ENCODE measurements at places on chromosomes 6 and 20.

GRCh38 chr6:151701911-151702562 is 105.4 kb upstream of the ESR1 start:
- no peak for DNase-seq

- no peak for DNase-seq
Observed at GRCh38 chr6:83827050-83827449, 26.1 kb upstream of the RIPPLY2 start.

- DNase-seq = no peak
Observed at GRCh38 chr6:169186496-169187169, 67.0 kb downstream of the THBS2 start.

DNA sequence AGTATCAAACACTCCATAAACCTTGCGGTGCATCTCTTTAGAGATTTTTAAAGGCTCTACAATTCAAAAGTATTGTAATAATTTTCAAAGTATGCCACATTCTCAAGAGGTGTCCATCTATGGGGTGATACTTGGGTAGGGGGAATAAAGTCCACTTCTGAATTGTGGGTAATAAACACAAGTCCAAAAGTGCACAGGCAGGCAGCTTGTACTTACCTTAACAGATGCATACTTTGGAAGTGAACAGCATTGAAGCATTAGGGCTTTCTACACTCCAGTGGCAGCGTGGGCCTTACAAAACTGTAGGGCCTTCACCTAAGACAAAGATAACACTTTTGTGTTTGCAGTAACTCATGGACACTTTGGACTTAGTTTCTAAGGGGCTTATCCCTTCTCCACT is 58.6 kb downstream of the AIG1 start:
- no peak for DNase-seq

GRCh38 chr6:163381118-163381756 is 33.3 kb upstream of the QKI start:
- DNase-seq = no peak

- no peak for DNase-seq
Observed at GRCh38 chr20:6974838-6975237, 207.4 kb downstream of the BMP2 start.

DNA sequence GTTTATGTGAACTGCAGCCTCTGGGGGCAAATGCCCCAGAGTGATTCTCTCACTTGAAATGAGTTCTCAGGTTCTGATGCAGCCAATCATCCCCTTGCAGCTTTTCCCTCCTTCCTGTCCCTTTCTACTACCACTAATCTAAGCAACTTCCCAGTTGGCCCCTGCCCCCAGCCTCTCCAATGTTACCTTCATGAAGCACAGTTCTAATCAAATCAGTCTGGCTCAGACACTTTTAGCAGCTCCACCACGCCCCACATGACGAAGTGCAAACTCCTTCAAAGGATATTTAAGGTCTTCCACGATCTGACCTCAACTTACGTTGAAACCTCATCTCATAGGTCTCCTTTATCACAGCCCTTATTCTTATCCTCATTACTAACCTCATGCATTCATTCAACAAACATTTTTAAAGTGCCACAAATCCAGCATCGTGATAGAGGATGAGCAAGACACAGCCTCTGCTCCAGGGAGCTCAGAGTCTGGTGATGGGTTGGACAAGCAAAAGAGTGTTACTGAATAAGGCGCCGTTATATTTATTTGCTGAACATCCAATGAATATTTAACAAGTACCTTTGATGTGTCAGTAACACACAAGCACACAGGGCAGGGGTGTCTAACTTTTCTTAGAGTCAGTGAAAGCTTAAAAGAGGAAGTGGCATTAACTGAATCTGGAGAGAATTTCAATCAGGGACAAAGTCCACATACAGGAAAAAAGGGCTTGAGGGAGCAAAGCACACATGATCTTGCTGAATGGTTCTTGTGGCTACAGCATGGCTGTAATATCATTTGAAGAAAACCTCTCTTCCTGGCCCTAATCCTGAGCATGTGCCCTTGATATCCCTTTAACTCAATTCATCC is 20.4 kb upstream of the DTNBP1 start:
- DNase-seq = no peak

- no peak for DNase-seq
Observed at GRCh38 chr6:4381381-4381780, 246.0 kb upstream of the ECI2 start.
